Kidney (tissue), 22 donors: ENCODE measurements at places on chromosomes 13 and 19. TPM values are rescaled to one million over a fixed set of nuclear protein-coding genes. Genes with fewer than 3 reads are reported as not detected.

The PNMA8B gene
- total RNA-seq, result 1.3 TPM

The BCL3 gene
- 86.8 TPM for total RNA-seq

The FGF22 gene
- 0.19 TPM for total RNA-seq

The MBD3L3 gene
- not detected for total RNA-seq
